ENCODE measurements at places on chromosomes 7 and 10.

- DNase-seq = no peak
Measured at GRCh38 chr7:142320883-142321282, 63.0 kb upstream of the PRSS58 start.

DNA sequence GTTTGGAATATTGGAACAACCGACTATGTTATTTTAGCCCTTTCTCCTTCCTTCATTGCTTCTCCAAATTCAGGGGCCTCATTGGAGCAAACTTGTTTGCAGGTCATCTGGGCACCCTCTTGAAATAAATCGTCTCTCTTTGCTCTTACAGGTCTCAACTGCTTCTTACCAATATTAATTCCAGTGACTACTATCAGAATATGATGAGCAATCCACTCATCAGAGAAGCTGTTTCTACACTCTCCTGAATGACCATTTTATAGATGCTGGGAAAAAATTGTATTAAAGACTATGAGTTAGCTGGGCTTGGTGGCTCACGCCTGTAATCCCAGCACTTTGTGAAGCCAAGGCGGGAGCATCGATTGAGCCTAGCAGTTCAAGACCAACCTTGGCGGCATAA lies 12.5 kb upstream of the HNRNPF start:
- no peak for DNase-seq

GRCh38 chr10:93254180-93254853 lies 180.6 kb downstream of the CYP26A1 start:
- DNase-seq = no peak

DNA sequence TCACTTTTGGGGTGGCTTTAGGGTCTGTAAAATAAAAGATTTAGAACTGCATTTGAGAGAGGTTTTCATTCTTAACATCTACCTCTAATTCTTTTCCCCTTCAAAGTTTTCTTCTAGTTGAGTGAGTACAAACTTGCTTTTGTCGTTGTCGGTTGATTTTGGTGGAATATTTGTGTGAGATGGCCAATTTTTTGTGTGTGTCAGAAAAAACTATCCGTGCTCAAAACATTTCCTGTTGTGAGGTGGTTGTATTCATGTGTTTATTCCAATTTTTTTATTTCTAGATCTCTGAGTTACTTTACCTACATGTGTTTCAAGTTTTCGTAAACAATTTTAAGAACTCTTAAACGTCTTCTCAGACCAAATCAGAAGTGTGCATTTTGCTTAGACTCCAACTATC lies 1.6 kb downstream of the AHR start:
- no peak for DNase-seq

GRCh38 chr10:12243864-12244620 lies 48.1 kb downstream of the CDC123 start:
- no peak for DNase-seq

- DNase-seq = no peak
Measured at GRCh38 chr10:72218726-72219125, 2.6 kb upstream of the ASCC1 start.

DNA sequence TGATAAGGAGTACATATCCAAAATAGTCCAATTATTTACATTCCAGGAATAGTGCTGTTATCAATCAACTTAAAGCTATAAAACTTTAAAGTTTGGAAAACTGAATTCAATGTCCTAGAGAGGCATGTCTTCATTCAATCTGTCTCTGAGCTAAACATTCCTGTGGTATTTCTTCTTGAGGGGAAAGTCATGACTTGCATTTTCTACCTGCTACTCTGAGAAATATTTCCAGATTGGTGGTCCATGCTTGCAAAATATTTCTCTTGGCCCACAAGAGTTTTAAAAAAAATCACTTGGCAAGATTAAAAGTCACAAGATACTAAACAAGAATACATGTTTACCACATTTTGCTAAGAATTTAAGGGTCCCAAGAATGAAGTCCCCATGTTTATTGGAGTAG lies 63.6 kb upstream of the HGF start:
- no peak for DNase-seq

DNA sequence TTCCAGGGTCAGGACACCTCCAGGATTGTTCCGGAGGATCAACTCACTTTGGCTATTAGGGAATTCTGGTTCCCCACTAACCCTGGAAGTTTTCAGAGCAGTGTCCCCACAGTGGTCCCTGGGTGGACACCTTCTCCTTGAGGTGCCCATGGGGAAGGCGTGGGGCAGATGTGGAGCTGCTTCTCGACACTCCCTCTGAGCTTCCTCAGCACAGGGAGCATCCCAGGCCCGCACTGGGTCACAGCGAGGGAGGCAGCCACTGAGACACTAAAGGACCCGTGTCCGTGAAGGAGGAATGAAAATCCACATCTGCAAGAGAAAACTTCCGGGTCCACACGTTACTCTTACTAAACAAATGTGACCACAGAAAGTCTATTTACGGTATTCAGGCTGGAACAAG lies 48.2 kb upstream of the MNX1 start:
- no peak for DNase-seq

GRCh38 chr10:129972966-129973673 lies 9.0 kb upstream of the EBF3 start:
- no peak for DNase-seq

GRCh38 chr10:118163217-118163616 lies 116.5 kb upstream of the RAB11FIP2 start:
- no peak for DNase-seq

GRCh38 chr7:1703871-1704810 lies 34.1 kb downstream of the ELFN1 start:
- DNase-seq = no peak

DNA sequence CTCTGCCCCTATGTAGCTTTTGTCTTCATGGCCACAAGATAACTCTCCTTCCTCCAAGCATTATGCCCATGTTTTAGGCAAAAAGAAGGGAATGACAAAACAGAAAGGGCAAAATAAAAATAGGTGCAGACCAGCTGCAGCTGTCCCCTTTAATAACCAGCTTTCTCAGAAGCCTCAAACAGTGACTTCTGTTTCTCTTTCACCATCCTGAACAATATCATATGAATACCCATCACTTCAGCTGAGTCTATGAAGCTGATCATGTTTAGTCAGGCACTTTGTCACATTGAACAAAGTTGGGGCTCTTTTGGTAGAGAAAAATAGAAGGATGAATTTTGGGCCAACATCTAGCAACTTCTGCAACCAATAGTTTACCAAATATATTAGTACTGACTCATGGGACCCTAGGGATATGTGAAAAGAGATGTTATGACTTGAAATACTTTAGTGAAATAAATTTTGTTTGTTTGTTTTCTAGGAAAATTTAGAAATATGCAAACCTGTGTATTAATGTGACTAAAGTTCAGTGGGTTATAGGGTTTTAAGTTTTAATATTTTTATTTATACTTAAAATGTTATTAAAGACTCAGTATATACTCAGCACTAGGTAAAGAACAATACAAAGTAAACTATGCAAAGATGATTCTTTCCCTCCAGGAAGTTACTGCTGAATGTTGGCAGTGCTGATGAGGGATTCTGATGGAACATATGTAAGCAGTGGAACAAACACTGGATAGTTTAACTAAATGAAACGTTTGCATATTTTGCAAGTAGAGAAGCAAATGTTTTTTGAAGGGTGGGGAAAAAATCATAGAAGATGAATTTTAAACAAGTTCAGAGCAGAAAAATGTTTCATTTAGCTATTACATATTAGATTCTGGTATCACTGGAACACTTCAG lies 133.7 kb downstream of the FOXP2 start:
- DNase-seq = no peak

DNA sequence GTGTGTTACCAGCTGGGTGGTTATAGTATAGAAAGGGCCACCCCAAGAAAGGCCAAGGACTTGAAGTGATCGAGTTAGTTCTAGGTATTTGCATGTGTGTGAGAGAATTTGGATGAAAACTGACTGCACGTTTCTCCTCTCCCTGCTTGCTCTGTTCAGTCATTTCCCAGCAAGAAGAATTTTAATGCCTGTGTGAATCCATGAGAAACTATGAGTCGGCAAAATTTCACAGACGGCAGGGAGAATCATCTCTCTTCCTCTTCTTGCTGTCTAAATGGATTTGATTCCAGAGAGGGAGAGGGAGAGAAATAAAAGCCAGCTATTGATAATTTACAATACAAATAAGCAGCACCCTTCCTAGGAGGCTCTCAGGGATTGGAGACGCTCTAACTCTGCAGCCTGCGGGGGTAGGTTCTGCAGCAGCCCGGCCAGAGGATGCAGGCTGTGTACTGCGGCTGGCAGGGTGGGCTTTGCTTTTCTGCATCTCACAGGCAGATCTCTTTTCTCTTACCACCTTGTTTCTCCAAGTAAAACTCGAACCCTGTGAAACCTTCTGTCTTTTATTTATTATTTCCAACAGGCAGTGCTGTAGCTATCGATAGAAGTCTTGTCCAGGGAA lies 183.6 kb downstream of the TCF7L2 start:
- no peak for DNase-seq

Measured in activated T-cell treated with anti-CD3 and anti-CD28 coated beads for 24 hours (primary cell).